ENCODE measurements at places on chromosomes 16 and 17. TPM values are rescaled to one million over a fixed set of nuclear protein-coding genes. Genes with fewer than 3 reads are reported as not detected.

The CAPN15 gene
- 43.7 TPM for total RNA-seq

The ACSM2A gene
- total RNA-seq, result not detected

The CD300H gene
- not detected for total RNA-seq

The C1QTNF8 gene
- total RNA-seq, result not detected

The ZPBP2 gene
- not detected for total RNA-seq

The IL21R gene
- 2.9 TPM for total RNA-seq

The ASGR2 gene
- total RNA-seq, result not detected

The METTL2A gene
- 11.3 TPM for total RNA-seq

The TADA2A gene
- 5.2 TPM for total RNA-seq

The WFIKKN1 gene
- not detected for total RNA-seq

The SLC52A1 gene
- 0.18 TPM for total RNA-seq

The B4GALNT2 gene
- not detected for total RNA-seq

The ZNF423 gene
- total RNA-seq, result 22.7 TPM

The TRPV3 gene
- 9.2 TPM for total RNA-seq

The PHLPP2 gene
- total RNA-seq, result 3.6 TPM

The CLEC19A gene
- total RNA-seq, result not detected

The OTOP2 gene
- total RNA-seq, result not detected

The MYH13 gene
- 0.16 TPM for total RNA-seq

The ITGB3 gene
- total RNA-seq, result 12.8 TPM

The HOXB5 gene
- not detected for total RNA-seq

The CCDC200 gene
- total RNA-seq, result not detected

The FBXW10 gene
- not detected for total RNA-seq

The FOXN1 gene
- not detected for total RNA-seq

The COX11 gene
- 30.7 TPM for total RNA-seq
